ENCODE measurements at places on chromosomes 3 and 15.

DNA sequence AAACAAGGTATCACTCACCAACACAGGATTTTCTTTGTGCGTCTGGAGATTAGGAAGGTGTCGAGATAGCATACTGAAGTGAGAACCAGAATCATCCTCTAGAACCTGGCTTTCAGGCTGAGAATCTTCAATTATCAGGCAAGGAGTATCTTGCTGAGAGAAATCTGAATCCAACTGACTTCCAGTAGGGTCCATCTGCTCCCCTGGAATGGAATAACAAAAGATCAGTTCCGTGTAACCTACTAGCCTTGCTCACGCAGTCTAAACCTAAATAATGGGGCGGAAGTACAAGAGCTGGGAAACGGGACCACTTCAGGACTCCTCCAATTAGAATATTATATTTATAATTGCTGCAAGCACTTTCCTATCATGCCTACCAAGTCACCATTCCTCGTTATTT lies 690 bp downstream of the TP53BP1 start:
- no peak for DNase-seq

- DNase-seq, result no peak
Observed at GRCh38 chr15:51828621-51829375, 655 bp upstream of the TMOD3 start.

DNA sequence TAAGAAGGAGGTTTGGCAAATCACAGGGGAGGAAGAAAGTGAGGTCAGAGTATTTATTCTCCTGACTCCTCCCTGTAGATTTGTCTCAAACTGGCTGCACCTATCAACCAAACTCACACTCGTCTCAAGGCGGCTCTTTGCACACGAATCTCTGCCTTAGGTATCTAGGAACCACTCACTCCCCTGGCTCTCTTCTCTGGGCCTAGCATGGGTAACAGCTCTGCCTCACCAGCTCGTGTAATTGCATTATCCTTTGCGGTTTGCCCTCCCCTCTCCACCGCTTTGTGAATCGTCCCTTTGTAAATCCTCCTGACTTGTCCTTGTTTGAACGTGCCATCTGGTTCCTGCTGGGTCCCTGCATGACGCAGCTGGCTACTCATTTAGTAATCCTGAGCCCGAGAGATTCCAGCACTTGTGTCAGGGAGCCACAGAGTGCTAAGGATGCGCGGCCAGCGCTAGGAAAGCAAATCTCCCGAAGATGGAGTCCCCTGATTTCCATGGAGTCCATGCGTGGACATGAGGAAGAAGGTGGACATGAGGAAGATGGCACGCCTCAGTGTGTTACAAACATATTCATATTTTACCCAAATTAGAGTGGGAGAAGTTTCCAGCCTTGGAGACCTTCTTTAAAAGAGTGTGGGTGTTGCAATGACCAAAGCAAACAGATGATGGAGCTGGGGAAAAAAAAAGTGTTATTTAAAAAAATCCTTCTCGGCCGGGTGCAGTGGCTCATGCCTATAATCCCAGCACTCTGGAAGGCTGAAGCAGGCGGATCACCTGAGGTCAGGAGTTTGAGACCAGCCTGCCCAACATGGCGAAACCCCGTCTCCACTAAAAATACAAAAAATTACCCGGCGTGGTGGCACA lies 26.7 kb downstream of the NRROS start:
- peak; percentile 59 for DNase-seq

- no peak for DNase-seq
Observed at GRCh38 chr3:108823227-108823626, 641 bp downstream of the TRAT1 start.

DNA sequence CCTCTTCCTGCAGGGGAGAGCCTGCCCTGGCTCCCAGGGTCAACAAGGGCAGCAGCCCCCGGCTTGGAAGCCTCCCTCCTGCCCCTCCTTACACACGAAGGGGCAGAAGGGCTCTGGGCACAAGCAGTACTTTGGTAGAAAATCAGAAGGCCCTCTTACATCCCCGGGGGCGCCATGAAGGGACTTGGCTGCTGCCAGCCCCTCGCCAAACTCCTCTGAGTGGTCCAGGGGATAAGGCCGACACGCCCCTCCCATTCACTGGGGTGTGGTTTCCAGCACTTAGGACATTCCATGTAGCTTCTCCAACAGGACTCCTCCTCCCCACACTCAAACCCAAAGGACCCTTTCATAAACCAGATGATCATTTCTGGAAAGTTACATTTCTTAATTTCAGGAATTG lies 1.2 kb upstream of the ST8SIA2 start:
- no peak for DNase-seq

- no peak for DNase-seq
Observed at GRCh38 chr15:55484917-55485672, 22.9 kb downstream of the DNAAF4 start.

- no peak for DNase-seq
Observed at GRCh38 chr3:1406250-1406649, 313.4 kb downstream of the CNTN6 start.

Data from NCI-H187 treated with DMSO at 0.1 percent for 48 hours (cell line).